ENCODE measurements at places on chromosomes 5 and 9. TPM values are rescaled to one million over a fixed set of nuclear protein-coding genes. Genes with fewer than 3 reads are reported as not detected.

- DNase-seq: no peak
These were observed 7.4 kb downstream of the TLX3 start for GRCh38 chr5:171316258-171317121.

- DNase-seq: no peak
These were observed 25.2 kb downstream of the FGF1 start for GRCh38 chr5:142660731-142661130.

- DNase-seq: no peak
These were observed 74.9 kb downstream of the GCNT4 start for GRCh38 chr5:74977471-74977870.

DNA sequence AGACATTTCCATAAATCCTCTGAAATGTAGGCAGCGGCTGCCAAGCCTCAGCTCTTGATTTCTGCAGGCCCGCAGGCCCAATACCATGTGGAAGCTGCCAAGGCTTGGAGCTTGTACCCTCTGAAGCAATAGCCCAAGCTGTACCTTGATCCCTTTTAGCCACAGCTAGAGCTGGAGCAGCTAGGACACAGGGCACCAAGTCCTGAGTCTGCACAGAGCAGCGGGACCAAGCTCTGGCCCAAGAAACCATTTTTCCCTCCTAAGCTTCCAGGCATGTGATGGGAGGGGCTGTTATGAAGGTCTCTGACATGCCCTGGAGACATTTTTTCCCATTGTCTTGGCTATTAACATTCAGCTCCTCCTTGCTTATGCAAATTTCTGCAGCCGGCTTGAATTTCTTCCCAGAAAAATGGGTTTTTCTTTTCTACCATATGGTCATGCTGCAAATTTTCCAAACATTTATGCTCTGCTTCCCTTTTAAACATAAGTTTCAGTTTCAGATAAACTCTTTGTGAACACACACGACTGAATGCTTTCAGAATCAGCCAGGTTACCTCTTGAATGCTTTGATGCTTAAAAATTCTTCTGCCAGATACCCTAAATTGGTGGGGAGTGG lies 14.4 kb upstream of the ZFR start:
- DNase-seq: no peak

- no peak for DNase-seq
These were observed 970.9 kb downstream of the TAF11L14 start for GRCh38 chr5:18605186-18605585.

- no peak for DNase-seq
These were observed 37.7 kb downstream of the FAM13B start for GRCh38 chr5:137995077-137995748.

GRCh38 chr9:123656565-123656964 lies 273.4 kb downstream of the DENND1A start:
- DNase-seq: no peak

- no peak for DNase-seq
These were observed 215.0 kb downstream of the MELK start for GRCh38 chr9:36787709-36788108.

GRCh38 chr5:54159893-54160195 lies 150.5 kb downstream of the ARL15 start:
- DNase-seq: no peak

DNA sequence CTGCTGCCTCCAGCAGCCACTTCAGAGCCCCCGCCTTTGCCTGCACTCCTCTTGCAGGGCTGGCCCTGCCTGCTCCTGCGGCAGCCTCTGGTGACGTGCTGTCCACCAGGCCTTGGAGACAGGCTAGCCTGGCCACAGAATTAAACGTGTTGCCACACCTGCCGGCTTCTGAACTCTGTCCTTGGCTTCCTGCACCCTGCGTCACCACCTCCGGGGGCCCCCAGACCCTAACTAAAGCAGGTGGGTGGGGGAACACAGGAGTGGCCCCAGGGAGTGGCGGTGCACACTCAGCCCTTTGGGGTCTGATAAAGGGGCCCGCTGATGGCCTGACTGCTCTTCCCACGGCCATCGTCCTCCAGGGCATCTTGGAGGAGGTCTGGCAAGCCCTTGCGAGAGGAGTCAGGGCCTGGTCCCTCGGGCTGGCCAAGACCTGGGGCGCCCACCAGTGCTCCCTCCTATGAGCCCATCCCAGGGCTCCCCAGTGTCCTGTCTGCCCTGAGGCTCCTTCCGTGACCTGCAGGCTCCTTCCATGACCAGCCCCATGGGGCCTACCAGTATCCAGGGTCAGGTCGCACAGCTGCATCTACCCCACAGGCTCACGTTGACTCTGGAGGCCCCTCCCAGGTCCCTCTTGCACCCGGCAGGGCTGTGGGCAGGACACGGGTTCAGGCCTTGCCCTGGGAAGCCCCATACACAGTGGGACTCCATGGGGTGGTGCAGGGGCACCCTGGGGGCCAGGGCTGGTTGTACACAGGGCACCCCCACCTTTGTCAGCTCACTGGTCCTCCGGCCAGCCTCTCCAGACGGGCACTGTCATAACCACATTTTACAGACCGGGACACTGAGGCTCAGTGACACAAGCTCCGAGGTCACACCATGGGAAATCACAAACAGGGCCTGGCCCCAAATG lies 1.0 kb upstream of the MAMDC4 start:
- DNase-seq: no peak

- no peak for DNase-seq
These were observed 419.4 kb upstream of the IRX4 start for GRCh38 chr5:2302169-2302568.

- no peak for DNase-seq
These were observed 13.3 kb downstream of the NR2F1 start for GRCh38 chr5:93596310-93596675.

GRCh38 chr9:93949694-93950449 lies 5.3 kb downstream of the BARX1 start:
- DNase-seq: no peak

DNA sequence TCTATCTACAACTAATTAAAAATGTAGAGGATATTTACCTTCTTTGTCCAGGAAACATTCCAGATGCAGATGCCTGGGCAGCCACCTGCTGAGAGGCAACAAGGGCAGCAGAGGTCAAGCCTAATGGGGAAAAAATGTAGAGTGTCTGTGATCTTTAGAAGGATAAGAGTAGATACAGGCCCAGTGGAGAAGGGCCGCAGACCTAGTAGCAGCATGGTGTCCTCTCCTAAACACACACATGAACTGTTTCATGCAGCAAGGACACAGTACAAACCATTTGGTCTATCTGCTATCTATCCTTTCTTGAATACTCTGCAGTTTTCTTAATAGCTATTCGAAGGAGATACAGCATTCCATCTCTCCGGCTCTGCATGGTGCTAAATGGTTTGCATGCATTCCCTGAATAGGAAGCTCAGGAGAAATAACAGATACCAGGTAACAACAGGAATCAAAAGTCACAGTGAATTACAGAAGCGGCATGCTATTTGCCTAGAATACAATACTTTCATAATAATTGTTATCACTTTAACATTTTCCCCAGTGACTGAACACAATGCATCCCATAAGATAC lies 107.3 kb downstream of the ZNF608 start:
- DNase-seq: no peak

GRCh38 chr9:89919171-89919681 lies 314.4 kb downstream of the GADD45G start:
- DNase-seq: no peak

- no peak for DNase-seq
These were observed 185.6 kb downstream of the C9orf50 start for GRCh38 chr9:129435291-129435690.

DNA sequence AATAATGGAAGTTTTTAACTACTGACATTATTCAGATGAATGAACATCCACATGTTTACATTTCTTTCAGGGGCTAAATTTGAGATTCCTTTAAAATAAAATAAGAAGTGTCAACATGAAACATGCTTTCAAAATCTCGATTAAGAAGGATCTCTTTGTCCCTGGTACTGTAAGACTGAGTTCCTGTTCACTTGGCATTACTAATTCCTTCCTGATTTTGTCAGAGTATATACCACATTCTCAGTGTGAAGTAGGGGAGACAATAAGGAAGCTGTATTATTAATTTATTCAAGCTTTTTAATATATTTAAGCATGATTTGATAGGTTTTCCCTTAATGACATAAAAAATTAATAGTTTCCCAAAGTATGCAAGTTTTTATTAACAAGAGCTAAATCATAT lies 81.5 kb upstream of the GRHPR start:
- no peak for DNase-seq

GRCh38 chr9:114694146-114694545 lies 12.2 kb upstream of the TEX48 start:
- no peak for DNase-seq

GRCh38 chr5:2207416-2208238 lies 324.9 kb upstream of the IRX4 start:
- no peak for DNase-seq

GRCh38 chr5:40485021-40485998 lies 194.4 kb upstream of the PTGER4 start:
- DNase-seq: no peak

DNA sequence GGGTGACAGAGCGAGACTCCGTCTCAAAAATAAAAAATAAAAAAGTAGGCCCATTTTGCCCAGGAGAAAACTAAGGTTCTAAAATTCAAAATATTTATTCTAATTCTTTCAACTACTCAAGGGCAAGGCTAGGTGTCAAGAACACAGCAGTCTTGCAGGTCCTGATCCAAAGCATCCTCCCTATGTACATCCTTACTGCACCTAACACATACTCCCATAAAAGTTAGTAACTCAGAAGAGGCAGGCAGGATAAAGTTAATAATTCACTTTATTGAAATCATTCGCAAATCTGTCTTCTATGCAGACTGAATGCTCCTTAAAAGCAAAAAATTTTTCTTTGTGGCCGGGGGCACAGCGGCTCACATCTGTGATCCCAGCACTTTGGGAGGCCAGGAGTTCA lies 11.1 kb downstream of the GOLPH3 start:
- no peak for DNase-seq

- DNase-seq: no peak
These were observed 650.5 kb downstream of the ACTL7B start for GRCh38 chr9:108205276-108205675.

DNA sequence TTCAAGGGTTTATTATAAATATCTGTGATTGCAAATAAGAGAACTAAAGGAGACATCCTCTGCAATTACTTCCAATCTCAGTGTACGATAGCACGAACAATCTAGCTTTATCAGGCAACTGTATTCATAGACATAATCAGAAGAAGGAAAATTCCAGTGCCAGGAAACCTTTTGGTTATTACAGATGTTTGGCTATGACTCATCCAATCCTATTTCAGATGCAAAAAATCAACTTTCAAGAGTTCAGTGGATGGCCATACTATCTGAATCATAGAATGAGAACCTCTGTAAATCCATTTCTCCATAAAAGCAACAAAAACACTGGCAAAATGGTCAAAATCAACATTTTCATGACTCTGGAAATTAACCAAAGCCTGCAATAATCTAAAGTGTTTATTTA lies 37.9 kb downstream of the GAS1 start:
- DNase-seq: no peak

GRCh38 chr5:81789033-81789432 lies 38.1 kb upstream of the SSBP2 start:
- no peak for DNase-seq

C9orf72 gene
- 25.4 TPM for total RNA-seq

DNAJC18 gene
- total RNA-seq: 4.0 TPM

RANBP17 gene
- total RNA-seq: not detected

SMU1 gene
- 20.6 TPM for total RNA-seq

ANKRD55 gene
- total RNA-seq: 2.3 TPM

MTREX gene
- 73.7 TPM for total RNA-seq

IFNA13 gene
- not detected for total RNA-seq

SOHLH1 gene
- total RNA-seq: not detected

IL5 gene
- not detected for total RNA-seq

OR1Q1 gene
- total RNA-seq: 0.96 TPM

LEAP2 gene
- total RNA-seq: 0.47 TPM
